Astrocyte (in vitro differentiated cells and primary cell): ENCODE measurements at places on chromosomes 3 and 15. TPM values are rescaled to one million over a fixed set of nuclear protein-coding genes. Genes with fewer than 3 reads are reported as not detected.

DNA sequence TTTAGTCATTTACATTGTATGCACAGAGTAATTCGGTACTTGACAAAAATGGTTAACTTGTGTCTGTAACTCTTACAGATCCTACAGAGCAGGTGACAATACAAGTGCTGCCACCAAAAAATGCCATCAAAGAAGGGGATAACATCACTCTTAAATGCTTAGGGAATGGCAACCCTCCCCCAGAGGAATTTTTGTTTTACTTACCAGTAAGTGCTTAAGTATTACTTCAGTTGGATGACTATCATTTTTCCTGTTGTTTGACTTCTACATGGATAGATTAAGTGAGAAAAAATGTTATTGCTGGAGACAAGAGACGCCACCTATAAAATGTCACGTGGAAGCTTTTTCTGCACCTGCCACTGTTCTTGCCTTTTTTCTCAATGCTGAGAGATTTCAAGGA is 173.2 kb downstream of the ALCAM start:
- H3K27ac ChIP-seq: no peak overlapping the region
- no peak overlapping the region for H3K4me3 ChIP-seq
- H3K27me3 ChIP-seq: no peaks in the 10 kb centered on the region
- H3K4me1 ChIP-seq: no peaks in the 10 kb centered on the region

- no peak overlapping the region for H3K4me3 ChIP-seq
- H3K27me3 ChIP-seq: no peaks in the 10 kb centered on the region
- no peaks in the 10 kb centered on the region for H3K36me3 ChIP-seq
- no peak overlapping the region for H3K27ac ChIP-seq
Measured at GRCh38 chr3:2810723-2811122, 299.5 kb downstream of the IL5RA start.

GRCh38 chr3:194313560-194314387 is 37.4 kb downstream of the CPN2 start:
- H3K27ac ChIP-seq: no peak overlapping the region
- peaks cover 54% of the 10 kb centered on the region for H3K27me3 ChIP-seq
- H3K4me1 ChIP-seq: peaks cover 14% of the 10 kb centered on the region
- peak; percentile 53 for DNase-seq
- no peaks in the 10 kb centered on the region for H3K36me3 ChIP-seq

- H3K27ac ChIP-seq: no peak overlapping the region
- no peaks in the 10 kb centered on the region for H3K36me3 ChIP-seq
- no peak overlapping the region for H3K4me3 ChIP-seq
Measured at GRCh38 chr15:88791637-88792036, 11.6 kb upstream of the ACAN start.

DNA sequence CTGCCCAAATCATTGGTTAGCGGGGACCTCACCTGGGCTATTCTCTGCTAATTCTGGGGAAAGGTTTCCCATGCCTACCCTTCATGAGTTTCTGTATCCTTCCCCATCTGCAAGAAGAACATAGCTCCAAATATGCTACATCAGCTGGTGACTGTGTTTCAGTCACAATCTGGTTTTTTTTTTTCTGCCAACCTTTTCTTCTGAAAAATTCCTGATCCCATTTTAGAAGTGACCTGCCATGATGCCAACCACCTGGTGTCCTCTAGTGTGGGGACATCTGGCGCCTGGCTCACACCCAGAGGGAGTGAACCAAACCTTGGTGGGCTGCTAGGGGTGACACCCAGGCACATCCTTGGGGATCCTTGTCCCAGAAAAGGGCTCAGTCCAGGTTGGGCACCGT is 76.1 kb downstream of the CHRD start:
- H3K4me3 ChIP-seq: no peak overlapping the region
- H3K4me1 ChIP-seq: peaks cover 8% of the 10 kb centered on the region
- H3K27me3 ChIP-seq: no peaks in the 10 kb centered on the region
- H3K27ac ChIP-seq: no peak overlapping the region

DNA sequence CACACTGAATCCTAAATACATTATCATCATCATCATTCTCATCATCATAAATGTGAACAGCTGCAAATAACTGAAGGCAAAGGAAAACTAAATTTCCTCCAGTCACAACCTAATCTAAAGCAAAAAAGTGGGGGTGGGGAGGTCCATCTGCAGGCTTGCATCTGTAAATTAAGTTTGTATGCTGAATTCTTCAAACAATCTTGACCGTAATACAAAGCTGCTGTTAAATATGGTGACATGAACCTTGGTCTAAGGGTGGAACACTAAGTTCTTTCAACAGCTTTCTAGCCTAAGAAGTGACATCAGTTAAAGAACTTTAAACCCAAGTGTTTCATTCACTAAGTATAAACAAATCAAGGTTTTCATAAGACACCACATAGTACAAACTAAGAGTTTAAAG is 4.3 kb downstream of the LRRFIP2 start:
- no peak overlapping the region for H3K27ac ChIP-seq
- peaks cover 6% of the 10 kb centered on the region for H3K4me1 ChIP-seq
- no peak for DNase-seq
- H3K27me3 ChIP-seq: no peaks in the 10 kb centered on the region

- no peak overlapping the region for H3K27ac ChIP-seq
- DNase-seq: no peak
- H3K27me3 ChIP-seq: no peaks in the 10 kb centered on the region
- no peak overlapping the region for H3K4me3 ChIP-seq
- no peaks in the 10 kb centered on the region for H3K4me1 ChIP-seq
Measured at GRCh38 chr3:28923994-28924393, 356.9 kb upstream of the RBMS3 start.

DNA sequence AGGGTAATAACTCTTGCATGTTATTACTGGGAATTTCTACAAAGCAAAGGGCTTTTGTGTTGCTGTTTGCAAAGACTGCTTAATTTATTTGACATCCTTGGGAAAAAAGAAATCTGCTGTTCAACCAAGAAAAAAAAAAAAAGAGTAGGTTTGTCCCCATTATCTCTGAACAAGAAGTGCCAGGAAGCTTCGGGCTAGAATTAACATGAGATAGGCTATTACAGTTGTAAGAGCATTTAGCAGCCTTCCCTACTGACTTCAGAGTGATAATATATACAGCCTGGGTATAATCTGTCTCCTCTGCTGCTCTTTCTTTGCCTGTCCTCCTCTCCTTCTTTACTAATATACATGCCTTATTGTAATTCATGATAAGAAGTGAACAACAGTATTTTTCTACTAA is 23.3 kb upstream of the CHMP2B start:
- no peak for DNase-seq
- peaks cover 6% of the 10 kb centered on the region for H3K4me1 ChIP-seq
- H3K27me3 ChIP-seq: no peaks in the 10 kb centered on the region
- no peak overlapping the region for H3K27ac ChIP-seq
- H3K4me3 ChIP-seq: no peak overlapping the region

- no peak overlapping the region for H3K4me3 ChIP-seq
- H3K4me1 ChIP-seq: no peaks in the 10 kb centered on the region
- DNase-seq: no peak
- no peak overlapping the region for H3K27ac ChIP-seq
Measured at GRCh38 chr3:71360180-71360579, 223.3 kb downstream of the FOXP1 start.

- H3K36me3 ChIP-seq: no peaks in the 10 kb centered on the region
- H3K27me3 ChIP-seq: no peaks in the 10 kb centered on the region
- no peak overlapping the region for H3K27ac ChIP-seq
- H3K4me3 ChIP-seq: no peak overlapping the region
- H3K4me1 ChIP-seq: peaks cover 19% of the 10 kb centered on the region
Measured at GRCh38 chr3:189712906-189713483, 81.8 kb downstream of the TP63 start.

GRCh38 chr3:148044151-148044550 is 635.0 kb downstream of the ZIC1 start:
- H3K36me3 ChIP-seq: no peaks in the 10 kb centered on the region
- H3K4me1 ChIP-seq: no peaks in the 10 kb centered on the region
- H3K4me3 ChIP-seq: no peak overlapping the region
- no peaks in the 10 kb centered on the region for H3K27me3 ChIP-seq

- H3K4me1 ChIP-seq: no peaks in the 10 kb centered on the region
- DNase-seq: no peak
- no peaks in the 10 kb centered on the region for H3K27me3 ChIP-seq
Measured at GRCh38 chr3:181920409-181920808, 208.7 kb downstream of the SOX2 start.

- peak; percentile 17 for DNase-seq
- H3K36me3 ChIP-seq: no peaks in the 10 kb centered on the region
- H3K4me1 ChIP-seq: peaks cover 3% of the 10 kb centered on the region
- no peak overlapping the region for H3K4me3 ChIP-seq
- no peak overlapping the region for H3K27ac ChIP-seq
Measured at GRCh38 chr15:61155741-61156700, 73.1 kb downstream of the RORA start.

GRCh38 chr15:71747128-71748083 is 62.9 kb upstream of the NR2E3 start:
- H3K36me3 ChIP-seq: no peaks in the 10 kb centered on the region
- no peaks in the 10 kb centered on the region for H3K27me3 ChIP-seq
- peak overlapping the region; percentile 20 for H3K4me3 ChIP-seq
- DNase-seq: peak; percentile 82
- peak overlapping the region; percentile 77 for H3K27ac ChIP-seq

- peaks cover 15% of the 10 kb centered on the region for H3K4me1 ChIP-seq
- no peak for DNase-seq
- H3K27me3 ChIP-seq: no peaks in the 10 kb centered on the region
- no peak overlapping the region for H3K27ac ChIP-seq
- peaks cover 19% of the 10 kb centered on the region for H3K36me3 ChIP-seq
Measured at GRCh38 chr3:124966521-124967445, 32.2 kb upstream of the MUC13 start.

DNA sequence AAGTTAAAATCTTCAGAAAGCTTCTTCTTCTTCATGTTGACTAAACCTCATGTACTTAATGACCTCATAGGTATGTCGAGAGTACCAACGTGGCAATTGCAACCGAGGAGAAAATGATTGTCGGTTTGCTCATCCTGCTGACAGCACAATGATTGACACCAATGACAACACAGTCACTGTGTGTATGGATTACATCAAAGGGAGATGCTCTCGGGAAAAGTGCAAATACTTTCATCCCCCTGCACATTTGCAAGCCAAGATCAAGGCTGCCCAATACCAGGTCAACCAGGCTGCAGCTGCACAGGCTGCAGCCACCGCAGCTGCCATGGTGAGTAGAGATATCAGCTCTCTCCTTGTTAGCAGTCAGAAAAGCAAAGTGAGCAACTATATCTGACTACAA is 176.5 kb downstream of the MBNL1 start:
- H3K4me1 ChIP-seq: peaks cover 8% of the 10 kb centered on the region
- no peaks in the 10 kb centered on the region for H3K27me3 ChIP-seq
- no peak overlapping the region for H3K27ac ChIP-seq

- H3K4me3 ChIP-seq: no peak overlapping the region
- H3K36me3 ChIP-seq: no peaks in the 10 kb centered on the region
Measured at GRCh38 chr3:193129607-193130006, 111.4 kb upstream of the PLAAT1 start.

DNA sequence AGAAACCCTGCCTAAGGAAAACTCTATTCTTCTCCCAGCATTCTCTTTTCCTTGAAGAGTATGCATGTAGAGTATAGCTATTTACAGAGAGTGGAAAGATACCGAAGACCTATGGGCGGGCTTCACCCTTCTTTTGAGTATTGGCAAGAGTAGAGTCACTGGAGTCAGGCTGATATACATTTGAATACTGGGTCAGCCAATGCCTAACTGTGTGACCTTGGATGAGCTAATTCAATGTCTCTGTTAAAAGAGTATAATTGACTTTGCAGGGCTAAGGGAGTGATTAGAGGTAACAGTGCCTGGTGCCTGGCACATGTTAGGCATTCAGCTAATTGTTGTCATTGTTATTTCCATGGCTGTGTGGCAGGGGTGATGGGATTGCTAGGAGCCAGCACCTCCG is 75.6 kb downstream of the TUSC7 start:
- DNase-seq: no peak
- H3K27ac ChIP-seq: no peak overlapping the region
- peaks cover 3% of the 10 kb centered on the region for H3K4me1 ChIP-seq

- no peaks in the 10 kb centered on the region for H3K36me3 ChIP-seq
- no peak overlapping the region for H3K27ac ChIP-seq
- H3K27me3 ChIP-seq: no peaks in the 10 kb centered on the region
- DNase-seq: no peak
- peaks cover 10% of the 10 kb centered on the region for H3K4me1 ChIP-seq
Measured at GRCh38 chr3:171949554-171949953, 89.8 kb upstream of the FNDC3B start.

DNA sequence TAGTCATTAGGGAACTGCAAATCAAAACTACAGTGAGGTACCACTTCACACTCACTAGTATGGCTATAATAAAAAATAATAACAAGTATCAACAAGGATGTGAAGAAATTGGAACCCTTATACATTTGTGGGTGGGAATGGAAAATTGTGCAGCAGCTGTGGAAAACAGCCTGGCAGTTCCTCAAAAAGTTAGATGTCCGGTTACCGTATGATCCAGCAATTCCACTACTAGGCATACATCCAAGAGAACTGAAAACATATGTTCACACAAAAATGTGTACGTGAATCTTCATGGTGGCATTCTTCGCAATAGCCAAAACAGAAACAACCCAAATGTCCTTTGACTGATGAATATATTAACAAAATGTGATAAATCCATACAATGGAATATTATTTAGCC is 187.9 kb upstream of the LYSMD4 start:
- no peaks in the 10 kb centered on the region for H3K4me1 ChIP-seq
- DNase-seq: no peak
- H3K4me3 ChIP-seq: no peak overlapping the region
- peaks cover 19% of the 10 kb centered on the region for H3K27me3 ChIP-seq
- H3K27ac ChIP-seq: no peak overlapping the region

DNA sequence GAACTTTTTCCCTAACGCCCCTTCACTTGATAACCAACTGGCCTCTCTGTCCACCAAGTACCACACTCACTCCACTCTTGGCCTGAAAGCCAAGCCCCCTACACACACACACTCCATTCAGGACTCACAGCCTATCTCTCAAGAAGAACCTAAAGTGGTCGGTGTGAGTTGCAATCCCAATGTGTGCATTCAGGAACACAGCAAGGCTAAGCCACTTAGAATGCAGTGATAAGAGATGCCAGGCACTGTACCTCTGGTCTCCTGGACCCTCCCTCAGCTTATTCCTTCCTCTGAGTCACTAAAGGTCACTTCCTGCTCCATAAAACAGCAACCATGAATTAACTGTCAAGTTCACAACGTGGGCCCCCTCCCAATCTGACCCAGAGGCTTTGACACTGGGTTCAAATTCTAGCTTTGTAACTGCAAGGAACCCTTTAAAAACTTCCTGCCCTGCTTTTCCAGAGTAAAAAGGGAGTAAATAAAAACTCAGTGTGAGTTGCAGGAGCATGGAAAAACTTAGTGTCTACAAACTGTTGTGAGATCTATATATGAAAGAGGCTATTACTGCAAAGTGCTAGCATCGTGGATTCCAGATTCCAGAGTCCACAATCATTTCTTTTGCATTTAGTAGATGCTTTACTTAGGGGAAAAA is 17.6 kb upstream of the KCNMB3 start:
- DNase-seq: no peak
- no peaks in the 10 kb centered on the region for H3K27me3 ChIP-seq
- H3K27ac ChIP-seq: no peak overlapping the region
- H3K4me3 ChIP-seq: no peak overlapping the region

Gene SRGAP3
- total RNA-seq: 3.9 and 5.4 TPM in 2 replicates

Gene CCDC39
- not detected in 2 replicates for total RNA-seq

Gene MNS1
- 0.86 and 1.6 TPM in 2 replicates for total RNA-seq

Gene KY
- 0.11 TPM in 1 of 2 replicates, not detected in the other for total RNA-seq

Gene TRH
- 0.14 TPM in 1 of 2 replicates, not detected in the other for total RNA-seq

Gene CHRNA7
- total RNA-seq: 1.5 and 1.9 TPM in 2 replicates

Gene FHIT
- 6.7 and 7.4 TPM in 2 replicates for total RNA-seq

Gene RASGRF1
- total RNA-seq: 0.55 and 1.2 TPM in 2 replicates

Gene PLS1
- 6.0 and 7.8 TPM in 2 replicates for total RNA-seq

Gene KCNH8
- total RNA-seq: 0.10 and 0.45 TPM in 2 replicates

Gene BFSP2
- not detected in 2 replicates for total RNA-seq

Gene C3orf20
- 0.16 TPM in 1 of 2 replicates, not detected in the other for total RNA-seq

Gene GNB4
- 83.7 and 85.7 TPM in 2 replicates for total RNA-seq

Gene SERPINI2
- 0.32 TPM in 1 of 2 replicates, not detected in the other for total RNA-seq

Gene TMEM40
- 1.3 and 2.0 TPM in 2 replicates for total RNA-seq

Gene RPP25
- 4.1 and 4.7 TPM in 2 replicates for total RNA-seq

Gene LRTM1
- total RNA-seq: not detected in 2 replicates

Gene SUSD5
- total RNA-seq: 2.8 and 2.9 TPM in 2 replicates

Gene SLC28A1
- not detected in 2 replicates for total RNA-seq
